ENCODE measurements at places on chromosomes 3 and 15. TPM values are rescaled to one million over a fixed set of nuclear protein-coding genes. Genes with fewer than 3 reads are reported as not detected.

GRCh38 chr3:98986073-98986472 lies 84.6 kb upstream of the DCBLD2 start:
- no peaks in the 10 kb centered on the region for H3K27me3 ChIP-seq
- peak overlapping the region; percentile 6 for H3K27ac ChIP-seq
- no peak for DNase-seq
- peaks cover 26% of the 10 kb centered on the region for H3K4me1 ChIP-seq
- no peak overlapping the region for H3K4me3 ChIP-seq

DNA sequence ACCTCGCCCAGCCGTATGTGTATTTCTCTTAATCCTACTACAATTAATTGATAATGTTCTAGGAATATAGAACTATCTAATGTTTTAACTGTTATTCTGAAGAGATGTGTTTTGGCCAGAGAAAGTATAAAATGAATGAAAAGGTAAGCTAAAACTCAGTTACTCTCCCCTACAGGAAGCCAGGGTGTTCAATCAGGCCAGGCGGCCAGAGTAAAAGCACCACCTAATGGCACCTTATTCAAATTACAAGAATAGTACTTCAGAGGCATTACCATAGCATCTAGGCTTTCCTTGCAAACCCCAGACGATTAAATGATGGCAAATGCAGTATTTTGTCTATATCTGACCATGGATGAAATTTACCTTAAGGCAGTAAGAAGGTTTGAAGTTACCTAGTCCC lies 10.4 kb downstream of the SLC12A8 start:
- DNase-seq = no peak
- H3K4me3 ChIP-seq = no peak overlapping the region
- no peaks in the 10 kb centered on the region for H3K27me3 ChIP-seq
- H3K4me1 ChIP-seq = no peaks in the 10 kb centered on the region

GRCh38 chr3:39156421-39156820 lies 3.0 kb upstream of the CSRNP1 start:
- H3K4me3 ChIP-seq = no peak overlapping the region
- no peaks in the 10 kb centered on the region for H3K36me3 ChIP-seq
- peaks cover 21% of the 10 kb centered on the region for H3K4me1 ChIP-seq
- H3K27me3 ChIP-seq = peaks cover 6% of the 10 kb centered on the region

DNA sequence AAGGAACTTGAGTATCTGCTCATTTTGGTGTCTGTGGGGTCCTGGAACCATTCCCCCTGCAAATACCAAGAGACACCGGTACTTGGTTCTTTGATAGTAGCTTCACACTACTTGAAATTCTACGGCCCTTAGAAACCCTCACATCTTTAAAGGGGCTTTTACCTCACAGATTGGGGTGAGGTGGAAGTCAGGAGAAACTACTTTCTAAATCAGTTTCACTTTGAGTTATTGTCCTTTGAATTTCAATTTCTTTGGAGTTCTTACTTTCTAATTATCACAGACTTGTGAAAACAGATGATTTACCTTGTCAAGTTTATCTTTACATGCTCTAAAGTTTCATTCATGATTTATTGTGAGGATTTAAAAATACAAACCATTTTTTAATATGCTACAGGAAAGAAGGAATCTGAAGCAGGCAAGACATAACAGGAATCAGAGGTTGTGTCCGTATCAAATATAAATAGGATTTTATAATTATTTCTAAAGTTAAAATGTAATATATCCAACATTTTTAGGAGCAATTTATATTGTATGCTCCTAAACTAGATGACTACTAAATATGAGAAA lies 98.9 kb downstream of the NEDD4 start:
- peaks cover 11% of the 10 kb centered on the region for H3K4me1 ChIP-seq
- no peak overlapping the region for H3K27ac ChIP-seq
- no peak for DNase-seq
- H3K4me3 ChIP-seq = no peak overlapping the region
- H3K27me3 ChIP-seq = no peaks in the 10 kb centered on the region

- H3K27me3 ChIP-seq = no peaks in the 10 kb centered on the region
- H3K4me1 ChIP-seq = peaks cover 3% of the 10 kb centered on the region
- no peaks in the 10 kb centered on the region for H3K36me3 ChIP-seq
- H3K27ac ChIP-seq = no peak overlapping the region
These were observed 1.9 kb downstream of the RTP4 start for GRCh38 chr3:187370051-187370450.

- H3K27me3 ChIP-seq = no peaks in the 10 kb centered on the region
- peaks cover 8% of the 10 kb centered on the region for H3K4me1 ChIP-seq
- H3K36me3 ChIP-seq = peaks cover 42% of the 10 kb centered on the region
- no peak overlapping the region for H3K4me3 ChIP-seq
These were observed 125.7 kb downstream of the TBL1XR1 start for GRCh38 chr3:177071496-177072156.

GRCh38 chr15:75104804-75105557 lies 81.6 kb downstream of the PPCDC start:
- no peaks in the 10 kb centered on the region for H3K27me3 ChIP-seq
- H3K27ac ChIP-seq = peak overlapping the region; percentile 95
- H3K36me3 ChIP-seq = peaks cover 4% of the 10 kb centered on the region

DNA sequence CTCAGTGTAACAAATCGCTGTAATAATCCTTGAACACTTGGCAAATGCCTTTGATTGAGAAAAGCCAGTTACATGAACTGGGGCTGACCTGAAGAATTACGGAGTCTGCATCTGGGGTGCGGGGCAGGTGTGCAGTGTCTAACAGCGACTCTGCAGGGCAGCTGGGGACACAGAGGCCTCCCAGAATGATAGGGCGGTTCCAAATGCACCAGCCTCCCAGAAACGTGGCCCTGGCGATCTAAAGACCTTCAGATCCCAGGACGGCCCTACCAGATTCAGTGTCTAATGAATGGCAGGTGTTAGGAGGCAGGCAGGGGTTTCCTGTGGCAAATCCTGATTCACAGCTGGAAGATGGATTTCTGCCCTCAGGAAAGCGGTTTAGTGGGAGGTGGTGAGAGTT lies 100.5 kb upstream of the RGMA start:
- H3K27ac ChIP-seq = no peak overlapping the region
- no peaks in the 10 kb centered on the region for H3K36me3 ChIP-seq
- H3K4me1 ChIP-seq = peaks cover 16% of the 10 kb centered on the region
- DNase-seq = no peak
- H3K27me3 ChIP-seq = peaks cover 22% of the 10 kb centered on the region

DNA sequence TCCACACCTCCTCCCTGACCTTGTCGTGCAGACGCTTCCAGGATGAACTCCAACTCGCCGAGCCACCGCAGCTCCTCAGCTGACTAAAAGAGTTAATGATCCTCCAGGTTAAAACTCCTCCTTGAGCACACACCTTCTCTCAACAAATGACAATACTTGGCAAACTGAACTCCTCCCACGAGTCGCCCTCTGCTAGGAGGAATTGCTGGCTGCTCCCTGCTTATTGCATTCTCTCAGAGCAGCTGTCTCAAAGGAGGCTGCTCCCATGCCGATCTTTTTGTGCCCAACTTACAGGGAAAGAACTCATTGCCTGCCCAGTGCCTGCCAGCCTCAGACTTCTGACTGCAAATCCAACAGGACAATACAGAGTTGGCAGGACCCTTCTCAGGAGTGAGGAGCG lies at the start of gene ATP13A4:
TSS of gene ATP13A4 (minus strand) at position 85 of the 400 bp plus-strand sequence. CDS start 96 bp downstream, outside the sequence.
- peaks cover 4% of the 10 kb centered on the region for H3K27me3 ChIP-seq
- H3K4me1 ChIP-seq = peaks cover 9% of the 10 kb centered on the region
- H3K36me3 ChIP-seq = no peaks in the 10 kb centered on the region
- peak within 1 kb of the TSS; percentile 93 for H3K27ac ChIP-seq
- DNase-seq = no peak

DNA sequence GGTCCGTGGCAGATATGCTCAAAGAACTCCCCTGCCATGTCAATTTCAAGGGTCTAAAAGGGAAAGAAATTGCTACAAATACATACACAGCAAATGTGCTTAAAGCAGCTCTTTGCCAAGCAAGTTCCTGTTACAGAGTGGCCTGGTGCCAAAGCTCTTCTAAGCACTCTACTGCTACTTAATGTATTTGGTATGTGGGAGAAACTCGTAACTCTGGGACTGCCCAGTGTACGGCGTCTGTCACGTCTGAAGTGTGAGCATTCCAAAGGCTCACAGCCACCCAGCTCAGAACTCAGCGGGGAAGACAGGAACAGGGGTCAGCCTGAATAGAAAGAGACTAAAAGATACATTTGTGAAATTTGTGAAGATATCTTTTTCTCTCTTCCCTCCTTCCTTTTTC lies 54.6 kb downstream of the RBMS3 start:
- H3K4me3 ChIP-seq = peak overlapping the region; percentile 62
- H3K4me1 ChIP-seq = peaks cover 48% of the 10 kb centered on the region
- DNase-seq = no peak
- H3K27ac ChIP-seq = peak overlapping the region; percentile 69

- no peak overlapping the region for H3K4me3 ChIP-seq
- peaks cover 3% of the 10 kb centered on the region for H3K4me1 ChIP-seq
- no peak for DNase-seq
- no peaks in the 10 kb centered on the region for H3K36me3 ChIP-seq
- no peak overlapping the region for H3K27ac ChIP-seq
These were observed 114.3 kb upstream of the SEMA6D start for GRCh38 chr15:47603026-47603425.

- no peaks in the 10 kb centered on the region for H3K36me3 ChIP-seq
- peaks cover 9% of the 10 kb centered on the region for H3K27me3 ChIP-seq
- no peak overlapping the region for H3K4me3 ChIP-seq
- H3K27ac ChIP-seq = no peak overlapping the region
- H3K4me1 ChIP-seq = no peaks in the 10 kb centered on the region
These were observed 91.8 kb downstream of the ADAMTSL3 start for GRCh38 chr15:83745771-83746170.

DNA sequence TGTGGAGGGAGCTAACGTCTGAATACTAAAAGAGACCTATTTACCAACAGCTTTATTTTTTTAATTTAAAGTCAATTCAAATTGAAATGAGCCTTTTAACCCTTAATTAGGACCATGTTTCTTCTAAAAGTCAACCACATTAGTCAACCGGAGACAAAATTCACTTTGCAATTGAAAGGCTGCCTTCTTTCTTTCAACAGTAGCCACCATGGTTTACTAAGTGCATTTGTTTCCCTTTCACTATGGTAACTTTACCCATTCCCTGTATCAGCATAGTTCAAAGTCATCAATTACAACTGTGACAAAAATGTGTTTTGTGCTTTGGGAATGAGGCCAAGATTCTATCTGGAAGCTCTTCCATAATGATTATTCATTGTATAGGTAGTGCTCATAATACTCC lies 225.4 kb downstream of the EPHA3 start:
- no peak overlapping the region for H3K4me3 ChIP-seq
- no peaks in the 10 kb centered on the region for H3K36me3 ChIP-seq
- H3K27me3 ChIP-seq = peaks cover 29% of the 10 kb centered on the region
- peaks cover 14% of the 10 kb centered on the region for H3K4me1 ChIP-seq
- H3K27ac ChIP-seq = no peak overlapping the region
- DNase-seq = no peak

DNA sequence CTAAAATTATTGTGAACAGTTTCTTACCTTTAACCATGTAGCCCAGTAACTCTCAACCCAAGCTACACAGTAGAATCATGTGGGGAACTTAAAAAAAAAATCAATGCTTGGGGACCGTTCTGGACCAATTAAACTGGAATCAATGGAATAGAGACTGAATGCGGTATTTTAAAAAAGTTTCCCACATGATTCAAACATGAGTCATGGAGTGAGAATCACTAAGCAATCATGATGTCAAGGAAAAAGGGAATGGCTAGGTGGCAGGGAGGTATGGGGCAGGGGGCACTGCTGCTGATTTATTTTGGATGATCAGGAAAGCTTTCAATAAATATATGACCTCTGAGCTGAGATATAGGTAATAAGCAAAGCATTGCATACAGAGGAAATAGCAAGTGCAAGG lies 250.5 kb upstream of the RORA start:
- no peak overlapping the region for H3K4me3 ChIP-seq
- peaks cover 19% of the 10 kb centered on the region for H3K27me3 ChIP-seq
- H3K36me3 ChIP-seq = no peaks in the 10 kb centered on the region
- H3K27ac ChIP-seq = no peak overlapping the region
- no peak for DNase-seq

DNA sequence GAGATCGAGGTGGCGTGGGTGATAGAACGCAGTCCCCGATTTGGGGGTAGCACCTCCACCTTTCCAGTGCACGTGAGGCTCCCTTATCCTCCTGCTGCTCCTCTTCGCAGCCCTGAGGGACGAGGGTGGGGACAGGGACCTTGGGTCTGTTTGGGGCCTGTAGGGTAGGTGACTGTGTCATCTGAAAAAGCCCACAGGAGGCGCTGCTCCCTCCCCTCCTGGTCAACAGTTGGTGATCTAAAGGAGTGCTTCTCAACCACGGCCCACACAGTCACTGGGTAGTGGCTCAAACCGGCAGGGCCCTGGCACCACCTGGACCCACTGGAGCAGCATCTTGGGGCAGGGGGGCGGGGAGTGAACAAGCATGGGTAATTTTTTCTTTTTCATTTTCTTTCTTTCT lies 7.1 kb downstream of the LRRK1 start:
- no peaks in the 10 kb centered on the region for H3K36me3 ChIP-seq
- peaks cover 50% of the 10 kb centered on the region for H3K27me3 ChIP-seq
- H3K27ac ChIP-seq = no peak overlapping the region
- H3K4me3 ChIP-seq = no peak overlapping the region
- DNase-seq = peak; percentile 32

DNA sequence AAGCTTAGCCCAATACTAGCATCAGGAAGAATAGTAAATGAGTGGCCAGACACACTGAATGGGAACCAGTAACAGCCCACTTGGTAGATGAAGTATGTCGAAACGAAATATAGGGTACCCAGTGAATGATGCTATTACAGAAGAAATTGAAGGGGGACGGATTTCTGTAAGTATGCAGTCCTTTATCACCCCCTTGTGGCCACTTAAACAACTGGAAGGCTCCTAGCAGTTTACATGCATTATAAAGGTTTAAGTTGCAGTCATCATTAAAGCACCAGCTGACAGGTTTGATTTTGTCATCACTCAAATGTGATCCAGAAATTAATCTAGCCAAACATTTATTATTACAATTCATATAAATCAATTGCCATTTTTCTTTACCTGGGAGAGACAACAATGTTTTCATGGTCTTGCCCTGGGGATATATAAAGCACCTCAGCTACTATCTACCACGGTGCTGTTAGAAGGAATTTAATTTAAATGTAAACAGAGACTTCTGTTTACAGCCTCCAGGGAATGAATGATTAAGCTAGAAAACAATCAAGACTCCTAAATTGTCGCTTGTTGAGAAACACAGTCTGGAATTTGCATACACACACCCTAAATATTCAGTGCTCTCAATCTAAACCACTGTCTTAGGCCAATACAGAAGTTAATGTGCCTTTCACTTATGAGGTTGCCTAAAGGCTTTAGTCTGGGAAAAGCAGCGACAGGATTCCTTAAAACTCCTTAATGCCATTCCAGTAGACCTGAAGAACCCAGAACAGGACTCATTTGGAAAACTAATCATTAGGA lies 7.8 kb downstream of the EIF1B start:
- H3K36me3 ChIP-seq = peaks cover 11% of the 10 kb centered on the region
- no peak overlapping the region for H3K4me3 ChIP-seq
- no peaks in the 10 kb centered on the region for H3K27me3 ChIP-seq
- H3K4me1 ChIP-seq = peaks cover 6% of the 10 kb centered on the region
- H3K27ac ChIP-seq = no peak overlapping the region

- DNase-seq = no peak
- no peak overlapping the region for H3K27ac ChIP-seq
- no peaks in the 10 kb centered on the region for H3K27me3 ChIP-seq
- H3K4me3 ChIP-seq = no peak overlapping the region
- peaks cover 41% of the 10 kb centered on the region for H3K4me1 ChIP-seq
These were observed 161.7 kb downstream of the PTPRG start for GRCh38 chr3:61723038-61723437.

- no peak for DNase-seq
- no peak overlapping the region for H3K27ac ChIP-seq
- H3K4me1 ChIP-seq = peaks cover 9% of the 10 kb centered on the region
- no peaks in the 10 kb centered on the region for H3K27me3 ChIP-seq
These were observed 63.3 kb upstream of the GATM start for GRCh38 chr15:45441686-45442085.

SLC24A5 gene
- total RNA-seq = 1.3 TPM

CHMP2B gene
- 36.8 TPM for total RNA-seq

PSTPIP1 gene
- 0.77 TPM for total RNA-seq

KLHL6 gene
- not detected for total RNA-seq

PIF1 gene
- total RNA-seq = 30.5 TPM

All from type B pancreatic cell (in vitro differentiated cells).